ENCODE measurements at places on chromosomes 1 and 21.
A peak's percentile ranks its signal among the peaks of the same experiment; 100 is the strongest.

GRCh38 chr1:235450886-235451483 is 53.3 kb downstream of the B3GALNT2 start:
- no peak for DNase-seq

GRCh38 chr1:109863667-109864046 is 47.0 kb upstream of the CSF1 start:
- DNase-seq: no peak

- no peak for DNase-seq
Measured at GRCh38 chr1:84892705-84893618, at the start of gene LPAR3. TSS of gene LPAR3 (minus strand) at chr1:84893206. CDS start at chr1:84866120, 27,086 bp downstream.

GRCh38 chr1:10722803-10723202 is 73.6 kb downstream of the CASZ1 start:
- DNase-seq: no peak

GRCh38 chr1:230558324-230558723 is 84.0 kb upstream of the COG2 start:
- no peak for DNase-seq

DNA sequence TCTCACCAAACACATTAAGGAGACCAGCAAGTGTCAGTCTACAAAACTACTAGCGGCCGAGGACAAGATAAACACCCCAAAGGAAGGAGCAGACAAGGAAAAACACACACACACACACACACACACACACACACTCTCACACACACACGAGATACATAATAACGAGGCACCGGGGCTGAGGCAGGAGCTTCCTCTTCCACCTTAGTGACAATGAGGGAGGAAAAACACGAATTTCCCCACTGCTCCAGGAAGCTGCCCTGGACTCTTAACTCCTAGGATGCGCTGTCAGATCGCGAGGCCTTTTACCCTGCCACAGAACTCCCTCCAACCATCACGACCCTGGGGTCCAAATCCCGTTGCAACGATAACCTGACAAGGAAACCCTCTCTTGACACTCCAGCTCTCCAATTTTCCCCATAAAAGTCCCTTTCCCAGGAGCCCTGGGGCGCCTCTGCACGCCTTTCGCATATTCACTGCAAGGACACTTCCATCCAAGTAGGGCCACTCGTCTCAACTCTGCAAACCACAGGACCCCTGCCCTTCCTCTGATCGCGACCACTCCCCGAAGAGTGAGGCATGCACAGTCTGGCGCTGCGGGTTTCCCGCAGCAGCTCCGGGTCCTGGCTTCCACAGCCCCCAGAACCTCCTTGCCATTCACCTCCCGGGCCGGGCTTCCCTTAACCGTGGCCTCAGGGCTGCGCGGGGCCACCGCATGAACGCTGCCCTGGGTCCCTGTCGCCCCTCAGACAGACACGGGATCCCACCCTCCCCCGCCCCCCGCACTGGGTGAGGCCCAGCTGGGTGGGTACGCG is 581 bp downstream of the ETV3 start:
- no peak for DNase-seq

GRCh38 chr1:91844862-91845528 is 41.0 kb downstream of the TGFBR3 start:
- DNase-seq: peak; percentile 85

DNA sequence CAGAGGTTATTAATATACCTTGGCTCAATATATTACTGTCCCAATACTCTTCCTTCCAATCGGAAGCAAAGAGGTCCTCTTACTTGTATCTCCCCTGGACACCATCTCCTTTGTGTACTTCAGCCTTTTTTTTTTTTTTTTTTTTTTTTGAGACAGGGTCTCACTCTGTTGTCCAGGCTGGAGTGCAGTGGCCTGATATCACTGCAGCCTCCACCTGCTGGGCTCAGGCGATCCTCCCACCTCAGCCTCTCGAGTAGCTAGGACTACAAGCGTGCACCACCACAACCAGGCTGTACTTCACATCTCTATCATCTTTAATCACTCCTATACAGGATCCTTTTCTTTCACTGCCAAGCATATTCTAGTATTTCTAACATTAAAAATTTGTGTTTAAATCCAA is 2.8 kb upstream of the DARS2 start:
- no peak for DNase-seq

DNA sequence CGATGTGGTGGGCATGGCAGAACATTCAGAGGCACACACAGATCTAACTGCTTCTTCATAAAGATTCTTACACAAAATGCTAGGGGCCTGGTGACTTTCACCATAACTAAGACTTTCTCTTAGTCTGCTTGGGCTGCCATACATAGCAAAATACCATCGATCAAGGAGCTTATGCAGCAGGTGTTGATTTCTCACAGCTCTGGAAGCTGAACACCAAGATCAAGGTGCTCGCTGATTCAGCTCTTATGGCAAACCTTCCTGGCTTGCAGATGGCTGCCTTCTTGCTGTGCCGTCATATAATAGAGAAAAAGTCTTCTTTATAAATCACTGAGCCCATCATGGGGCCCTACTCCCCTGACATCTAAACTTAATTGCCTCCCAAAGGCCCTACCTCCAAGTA is 487.3 kb downstream of the AJAP1 start:
- DNase-seq: no peak

DNA sequence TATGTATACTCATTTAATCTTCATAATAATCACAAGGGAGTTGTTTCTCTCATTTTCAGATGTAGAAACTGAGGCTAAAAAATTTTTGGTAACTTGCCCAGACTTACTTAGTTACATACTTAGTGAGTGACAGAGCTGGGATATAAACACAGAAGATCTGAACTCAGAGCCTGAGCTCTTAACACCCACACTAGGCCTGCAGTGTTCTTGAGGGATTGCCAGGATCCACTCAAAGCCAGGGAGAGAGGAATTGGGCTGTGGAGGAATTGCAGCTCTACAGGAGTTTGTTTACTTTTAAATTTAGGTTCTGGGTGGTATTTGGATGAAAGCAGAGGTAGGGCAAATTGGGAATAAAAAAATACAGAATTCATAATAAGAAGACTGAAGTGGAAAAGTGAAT is 515.1 kb upstream of the PLXNA2 start:
- DNase-seq: no peak

DNA sequence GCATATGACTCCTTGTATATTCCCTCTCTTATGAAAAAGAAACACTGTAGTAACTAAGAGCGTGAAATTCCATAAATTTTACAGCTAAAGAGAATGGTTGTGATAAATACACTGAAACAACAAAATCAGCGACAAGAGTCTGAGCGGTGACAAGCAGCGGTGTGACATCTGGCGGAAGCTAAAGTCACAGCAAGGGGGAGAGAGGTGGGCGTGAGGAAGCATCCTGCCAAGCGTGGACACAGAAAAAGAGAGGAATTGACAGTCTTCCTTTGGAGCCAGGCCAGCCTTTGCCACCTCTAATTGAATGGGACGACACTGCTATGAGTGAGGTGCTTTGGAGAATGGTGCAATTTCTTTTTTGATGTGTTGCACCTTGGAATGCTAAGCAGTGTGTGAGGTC is 25.9 kb downstream of the PSMB2 start:
- DNase-seq: no peak

DNA sequence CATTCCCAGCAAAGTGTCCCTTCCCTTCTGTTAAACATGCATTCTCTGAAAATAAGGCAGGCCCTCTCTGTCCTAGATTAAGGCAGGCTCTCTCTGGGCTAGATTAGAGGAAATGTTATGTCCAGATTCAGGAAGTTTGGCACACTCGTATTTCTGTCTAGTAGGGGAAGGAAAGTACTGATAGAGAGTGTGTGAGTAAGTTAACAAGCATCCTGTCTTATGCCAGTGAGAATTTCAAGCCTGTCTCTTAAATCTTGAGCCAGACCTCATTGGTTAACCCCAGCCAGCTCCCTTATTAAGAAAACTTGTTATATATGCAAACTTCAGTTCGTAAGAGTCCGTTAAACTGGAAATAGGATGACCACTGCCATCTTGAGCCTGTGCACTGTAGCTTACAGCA is 31.6 kb downstream of the IGSF5 start:
- DNase-seq: no peak

- no peak for DNase-seq
Measured at GRCh38 chr1:195054217-195054687, 1554.0 kb downstream of the KCNT2 start.

GRCh38 chr1:89041119-89041641 is 18.5 kb upstream of the GBP3 start:
- DNase-seq: no peak

GRCh38 chr1:29708381-29708780 is 472.1 kb downstream of the PTPRU start:
- DNase-seq: no peak

GRCh38 chr1:100869996-100870395 is 24.6 kb downstream of the EXTL2 start:
- DNase-seq: no peak

GRCh38 chr1:186519982-186520381 is 59.1 kb upstream of the PDC start:
- no peak for DNase-seq

DNA sequence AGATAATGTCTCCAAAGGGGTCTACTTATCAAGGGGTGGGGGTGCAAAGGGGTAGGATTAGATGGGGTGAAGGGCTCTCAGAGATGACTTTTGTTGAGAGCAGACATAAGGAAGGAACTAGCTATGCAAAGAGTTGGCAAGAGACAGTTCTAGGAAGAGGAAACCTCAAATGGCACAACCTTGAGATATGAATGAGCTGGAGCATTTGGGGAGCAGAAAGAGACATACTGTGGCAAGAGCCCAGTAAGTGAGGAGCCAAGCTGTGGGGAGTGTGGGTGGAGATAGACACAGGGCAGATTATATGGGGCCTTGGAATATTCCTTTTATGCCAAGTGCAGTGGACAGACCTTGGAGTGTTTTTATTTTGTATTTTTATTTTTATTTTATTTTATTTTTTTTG is 84.8 kb upstream of the BTG3 start:
- no peak for DNase-seq

DNA sequence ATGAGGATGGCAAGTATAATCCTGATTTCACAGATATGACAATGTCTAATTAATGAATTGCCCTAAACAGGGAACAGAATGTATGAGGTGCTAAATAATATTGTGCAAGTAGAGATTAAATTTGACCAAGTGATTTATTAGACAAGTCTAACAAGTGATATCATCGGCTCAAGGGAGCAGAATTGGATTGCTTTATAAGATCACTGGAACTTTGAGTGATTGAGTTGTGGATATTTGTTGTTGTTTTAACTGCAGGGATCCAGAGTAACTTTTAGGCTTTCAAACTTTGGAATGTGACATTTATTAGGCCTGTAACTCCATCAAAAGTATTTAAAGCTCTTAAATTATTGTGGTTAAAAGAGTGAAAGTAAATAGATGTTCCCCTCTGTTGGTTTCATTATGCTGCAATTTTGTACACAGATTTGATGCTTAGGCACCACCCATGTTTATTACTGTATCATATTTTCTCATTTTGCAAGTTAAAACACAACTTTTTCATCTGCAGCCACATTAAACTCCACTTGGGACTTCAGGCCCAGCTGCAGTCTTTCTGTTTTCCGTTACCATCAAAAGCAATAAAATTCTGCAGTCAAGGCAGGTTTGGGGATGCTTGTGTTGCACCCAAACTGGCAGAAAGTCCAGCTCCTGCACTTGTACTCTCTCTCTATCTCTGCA is 206.6 kb downstream of the HLX start:
- no peak for DNase-seq

DNA sequence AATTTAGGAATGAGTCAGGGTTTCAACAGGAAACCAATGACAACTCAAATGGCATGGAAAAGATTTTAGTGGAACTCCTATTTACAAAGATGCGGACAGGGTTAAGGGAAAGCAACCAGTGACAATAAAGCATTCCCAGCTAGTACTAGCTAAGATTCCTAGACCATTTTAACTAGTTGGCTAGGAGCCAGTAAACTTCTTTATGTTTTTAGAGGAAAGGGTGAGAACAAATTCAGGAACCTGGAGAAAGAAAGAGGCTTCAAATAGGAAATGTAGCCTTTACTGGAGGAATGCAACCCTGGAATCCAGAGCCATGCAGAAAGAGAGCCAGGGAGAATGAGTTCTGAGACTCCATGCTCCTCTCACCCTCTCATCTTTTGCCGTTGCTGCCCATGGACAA is 416.6 kb downstream of the KCTD3 start:
- DNase-seq: no peak

GRCh38 chr1:180266275-180267210 is 36.5 kb downstream of the LHX4 start:
- DNase-seq: peak; percentile 63

- DNase-seq: no peak
Measured at GRCh38 chr1:186234976-186235686, 139.9 kb downstream of the TPR start.

DNA sequence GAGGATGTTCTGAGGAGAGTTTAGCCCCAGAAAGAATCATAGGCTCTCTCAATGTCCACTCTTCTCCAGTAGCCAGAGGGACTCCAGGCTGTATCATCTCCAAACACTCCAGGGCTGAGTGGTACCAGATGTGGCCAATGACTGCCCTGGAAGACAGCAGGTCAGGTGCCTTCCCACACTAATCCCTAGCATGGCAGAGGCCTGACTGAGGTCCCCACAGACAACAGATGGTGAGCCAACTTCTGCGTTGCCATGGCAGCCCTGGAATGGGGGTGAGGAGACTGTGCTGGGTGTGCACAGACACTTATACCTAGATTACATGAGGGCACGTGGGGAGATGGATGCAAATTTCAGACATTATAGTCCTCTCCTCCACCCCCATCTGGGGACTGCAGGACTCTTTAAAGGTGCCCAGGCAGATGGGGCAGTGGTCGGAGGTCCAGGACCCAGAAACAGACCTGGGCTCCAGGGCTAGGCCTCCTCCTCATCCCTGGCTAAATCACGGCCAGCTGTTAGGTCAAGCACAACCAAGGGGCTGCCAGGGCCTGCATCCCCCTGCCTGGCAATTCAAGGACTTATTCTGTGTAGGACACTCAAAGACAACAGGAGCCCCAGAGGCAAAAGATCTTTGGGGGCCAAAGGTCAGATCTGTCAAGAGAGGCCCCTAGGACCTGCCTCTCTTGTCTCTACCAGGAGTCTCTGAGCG is 42.9 kb downstream of the CAMK2N1 start:
- DNase-seq: no peak

DNA sequence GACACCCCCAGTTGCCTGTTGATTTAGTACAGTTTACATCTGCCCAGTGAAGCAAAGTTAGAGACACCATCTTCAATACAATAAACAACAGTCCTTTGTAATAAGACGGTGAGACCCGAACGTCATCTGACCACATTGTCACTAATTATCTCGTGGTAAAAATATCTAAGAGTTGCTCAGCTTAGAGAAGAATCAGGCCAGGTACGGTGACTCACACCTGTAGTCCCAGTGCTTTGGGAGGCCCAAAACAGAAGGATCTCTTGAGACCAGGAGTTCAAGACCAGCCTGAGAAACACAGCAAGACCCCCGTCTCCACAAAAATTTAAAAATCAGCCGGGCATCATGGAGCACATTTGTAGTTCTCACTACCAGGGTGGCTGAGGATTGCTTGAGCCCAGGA is 53.5 kb downstream of the CD34 start:
- DNase-seq: peak; percentile 22
